ENCODE measurements at places on chromosomes 3 and 15. TPM values are rescaled to one million over a fixed set of nuclear protein-coding genes. Genes with fewer than 3 reads are reported as not detected.

PLA2G4E gene
- total RNA-seq, result 0.25 TPM

CDHR4 gene
- not detected for total RNA-seq

FETUB gene
- total RNA-seq, result not detected

OCA2 gene
- total RNA-seq, result not detected

CLDN1 gene
- total RNA-seq, result 15.6 TPM

ZNF502 gene
- 2.7 TPM for total RNA-seq

GRCh38 chr3:23835802-23836201 lies 30.0 kb downstream of the UBE2E1 start:
- no peak for DNase-seq

- DNase-seq, result no peak
These were observed 18.5 kb downstream of the TRANK1 start for GRCh38 chr3:36926292-36926897.

- no peak for DNase-seq
These were observed 60.2 kb upstream of the ARHGEF26 start for GRCh38 chr3:154061001-154061370.

GRCh38 chr15:88529021-88529630 lies 17.4 kb downstream of the DET1 start:
- no peak for DNase-seq

DNA sequence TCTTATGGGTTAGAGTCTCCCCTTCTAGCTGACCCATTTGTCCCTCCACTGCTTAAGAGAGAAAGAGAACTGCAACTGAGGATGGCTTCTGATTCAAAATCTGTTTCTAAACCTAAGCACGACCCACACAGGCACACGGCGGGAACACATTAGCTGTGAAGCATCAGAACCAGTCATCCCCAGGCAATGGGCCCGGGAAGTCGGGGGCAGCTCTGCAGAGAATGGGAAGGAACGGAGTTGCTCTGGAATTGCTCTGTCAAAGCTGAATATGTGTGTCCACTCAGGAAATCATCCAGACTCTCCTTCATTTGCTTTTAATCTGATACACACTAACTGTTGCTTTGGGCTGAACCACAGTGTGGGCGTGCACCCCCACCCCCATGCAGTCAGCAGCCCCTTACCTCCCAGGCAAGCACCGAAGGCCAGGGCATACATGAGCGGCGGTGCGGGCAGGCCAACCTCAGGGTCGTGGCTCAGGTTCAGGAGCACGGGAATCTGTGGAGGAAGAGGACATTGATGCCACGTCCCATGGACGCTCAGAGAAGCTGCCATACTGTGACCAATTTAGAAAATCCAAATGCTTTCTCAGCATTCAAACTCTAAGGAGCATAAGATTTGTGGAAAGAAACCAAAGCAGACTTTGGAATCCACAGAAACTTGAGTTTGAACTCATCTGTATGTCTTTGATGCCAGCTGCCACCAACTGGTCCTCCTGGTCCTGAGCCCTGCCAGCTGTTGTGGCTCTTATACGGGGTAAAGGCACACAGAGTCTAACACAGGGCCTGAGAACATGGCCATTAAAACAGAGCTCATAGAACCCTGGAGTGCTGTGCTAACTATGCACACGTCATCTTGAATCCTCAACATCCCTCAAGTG lies 247.9 kb downstream of the OCA2 start:
- DNase-seq, result no peak

GRCh38 chr3:101643009-101643844 lies 33.7 kb downstream of the ZBTB11 start:
- no peak for DNase-seq

DNA sequence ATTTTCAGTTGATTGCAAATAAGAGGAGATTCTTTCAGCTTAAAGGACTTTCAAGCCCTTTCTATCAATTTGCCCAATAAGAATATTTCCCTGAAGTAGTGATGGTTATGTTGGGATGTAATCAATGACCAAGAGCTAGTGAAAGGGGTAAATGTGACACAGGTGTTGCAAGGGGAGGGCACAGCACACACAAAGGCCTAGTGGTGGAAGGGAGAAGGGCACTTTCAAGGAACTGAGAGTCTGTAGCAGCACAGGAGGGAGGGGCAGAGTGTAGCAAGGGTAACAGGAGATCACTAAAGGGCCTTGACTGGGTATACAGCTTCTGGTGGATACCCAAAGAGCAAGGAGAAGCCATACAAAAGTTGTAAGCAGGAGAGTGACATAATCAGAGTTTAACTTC lies 217.8 kb upstream of the ARHGEF26 start:
- no peak for DNase-seq

- DNase-seq, result no peak
These were observed 2.1 kb downstream of the SEMA7A start for GRCh38 chr15:74431645-74432044.

GRCh38 chr15:95267481-95267880 lies 1036.1 kb downstream of the MCTP2 start:
- no peak for DNase-seq

DNA sequence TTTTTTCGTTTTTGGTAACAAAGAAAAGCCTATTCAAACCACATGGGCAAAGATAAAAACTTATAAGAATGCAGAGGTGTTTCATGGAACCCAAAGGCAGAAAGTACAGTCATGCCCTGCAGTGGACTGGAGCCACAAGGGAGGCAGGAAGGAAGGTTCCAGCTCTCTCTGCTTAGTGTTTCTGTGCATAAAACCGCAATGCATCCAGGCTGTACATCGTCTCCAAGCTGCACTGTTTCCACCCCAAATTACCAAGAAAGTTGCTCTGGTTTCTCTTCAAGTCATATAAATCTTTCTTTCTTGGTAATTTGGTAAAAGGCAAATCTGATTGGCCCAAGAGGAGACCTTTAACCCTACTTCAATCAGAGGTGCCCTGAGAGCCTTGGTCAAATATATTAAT lies 15.8 kb downstream of the TRAT1 start:
- no peak for DNase-seq

DNA sequence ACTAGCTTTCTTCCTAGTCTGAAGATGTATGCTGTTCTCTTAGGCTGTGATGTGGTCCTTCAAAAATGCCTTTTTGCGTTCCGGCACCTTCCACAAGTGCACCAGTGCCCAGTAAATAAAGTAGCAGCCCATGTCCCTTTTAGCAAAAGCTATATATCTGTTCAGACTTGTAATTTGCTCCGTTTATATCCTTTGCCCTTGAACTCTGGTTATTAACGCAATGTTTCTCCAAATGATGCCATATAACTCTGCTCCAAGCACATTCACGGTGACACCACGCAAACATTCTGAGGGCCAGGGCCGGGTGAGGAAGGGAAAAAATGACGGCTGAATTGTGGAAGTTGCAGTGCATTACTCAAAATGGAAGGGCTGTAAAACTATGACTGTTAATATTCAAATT lies 1001.1 kb upstream of the NR2F2 start:
- DNase-seq, result no peak

DNA sequence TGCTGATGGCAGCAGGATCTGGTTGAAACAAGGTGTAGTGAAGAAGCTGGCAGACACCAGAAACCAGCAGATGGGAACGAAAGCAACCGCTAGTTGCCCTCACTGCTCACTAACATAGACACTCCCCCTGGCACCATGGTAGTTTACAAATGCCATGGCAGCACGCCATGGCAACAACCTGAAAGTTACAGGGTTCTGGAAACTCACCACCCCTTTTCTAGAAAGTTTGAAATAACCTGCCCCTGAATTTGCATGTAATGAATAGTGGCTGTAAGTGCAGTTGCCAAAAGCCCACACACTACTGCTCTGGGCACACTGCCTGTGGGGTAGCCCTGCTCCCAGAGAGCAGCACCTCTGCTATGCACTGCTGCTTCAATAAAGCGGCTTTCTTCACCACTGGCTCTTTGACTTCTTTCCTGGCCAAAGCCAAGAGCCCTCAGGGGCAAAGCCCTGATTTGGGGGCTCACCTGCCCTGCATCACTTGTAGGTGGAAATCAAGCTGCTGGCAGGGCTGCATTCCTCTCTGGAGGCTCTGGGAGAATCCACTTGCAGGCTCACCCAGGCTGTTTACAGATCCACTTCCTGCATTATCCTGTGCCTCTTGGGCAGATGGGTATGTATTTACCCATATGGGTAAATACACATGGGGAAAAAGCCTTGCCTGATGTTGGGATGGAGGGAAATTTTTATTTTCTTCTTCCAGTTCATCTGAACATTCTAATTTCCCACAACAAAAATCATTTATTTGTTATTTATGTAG lies 2.0 kb upstream of the GP9 start:
- peak; percentile 39 for DNase-seq

- DNase-seq, result no peak
These were observed 687.4 kb downstream of the EDEM1 start for GRCh38 chr3:5874931-5875341.

DNA sequence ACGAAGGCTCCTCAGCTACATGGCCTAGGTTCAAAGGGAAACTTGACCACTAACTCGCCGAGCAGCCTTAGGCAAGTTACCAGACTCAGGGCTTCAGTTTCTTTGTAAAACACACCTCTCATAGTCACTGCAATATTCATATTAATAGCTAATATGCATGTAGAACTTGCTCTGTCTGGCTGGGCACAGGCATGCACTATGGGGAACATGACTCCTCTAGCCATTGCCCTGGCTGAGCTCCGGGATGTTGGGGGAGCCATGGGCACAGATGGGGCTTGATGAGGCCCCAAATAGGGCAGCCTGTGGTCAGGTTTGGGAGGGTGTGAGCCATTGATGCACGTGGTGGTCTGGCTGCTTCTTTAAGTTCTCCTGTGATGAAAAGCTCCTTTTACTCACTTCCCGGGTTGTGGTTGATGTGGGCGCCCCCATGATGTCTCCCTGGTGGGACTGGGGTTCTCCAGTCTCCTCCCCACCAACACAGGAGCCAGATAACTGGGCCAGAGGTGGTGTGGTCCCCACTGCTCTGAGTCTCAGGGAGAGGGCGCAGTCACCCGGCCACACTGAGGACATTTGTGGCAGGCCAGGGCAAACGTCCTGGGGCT lies 29.4 kb upstream of the DUSP7 start:
- no peak for DNase-seq

DNA sequence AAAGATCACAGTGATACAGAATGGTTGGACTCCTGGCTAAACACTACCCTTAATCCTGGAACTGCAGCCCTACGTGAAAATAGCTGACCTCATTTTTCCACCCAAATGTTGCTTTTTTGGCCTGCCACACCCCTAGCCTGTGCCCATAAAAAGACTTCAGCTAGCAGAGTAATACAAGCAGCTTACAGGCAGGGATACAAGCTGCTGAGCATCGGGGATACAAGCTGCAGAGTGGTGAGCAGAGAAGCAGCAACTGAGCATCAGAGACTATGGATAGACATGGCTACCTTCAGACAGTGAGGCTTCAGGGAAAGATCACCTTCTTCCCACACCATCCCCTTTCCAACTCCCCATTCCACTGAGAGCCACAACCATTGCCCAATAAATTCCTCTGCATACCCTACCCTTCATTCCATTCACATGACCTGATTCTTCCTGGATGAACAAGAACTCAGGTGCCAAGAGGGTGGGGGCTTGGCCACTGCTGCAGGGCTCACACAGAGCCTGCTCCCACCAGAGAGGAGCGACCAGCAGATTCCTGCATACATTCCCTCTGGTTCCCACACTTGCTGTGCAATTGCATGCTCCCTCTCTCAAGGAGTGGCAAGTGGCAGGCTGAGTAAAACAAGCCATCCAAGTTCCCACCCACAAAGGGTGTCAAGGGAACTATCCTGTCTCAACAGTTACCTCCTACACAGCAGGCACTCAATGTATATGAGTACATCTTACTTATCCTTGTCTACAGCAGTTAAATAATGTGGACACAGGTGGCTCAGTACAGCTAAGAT lies 217.5 kb downstream of the ALCAM start:
- DNase-seq, result no peak

GRCh38 chr15:58182460-58183163 lies 44.4 kb downstream of the AQP9 start:
- peak; percentile 44 for DNase-seq

GRCh38 chr15:54017959-54018358 lies 39.7 kb downstream of the UNC13C start:
- DNase-seq, result no peak

GRCh38 chr15:69976366-69976994 lies 121.2 kb downstream of the TLE3 start:
- peak; percentile 33 for DNase-seq

GRCh38 chr15:80822256-80822655 lies 43.1 kb downstream of the CEMIP start:
- no peak for DNase-seq
